Cardiac septum (tissue), 1 donor: ENCODE measurements at places on chromosomes 1 and 21. TPM values are rescaled to one million over a fixed set of nuclear protein-coding genes. Genes with fewer than 3 reads are reported as not detected.

GRCh38 chr1:162674034-162674608 is 41.9 kb downstream of the DDR2 start:
- no peak for DNase-seq

- no peak for DNase-seq
These were observed 32.7 kb upstream of the GRHL3 start for GRCh38 chr1:24286246-24287010.

GRCh38 chr1:112496290-112496689 is 12.5 kb upstream of the WNT2B start:
- no peak for DNase-seq

SNRPE gene
- 47.8 TPM for total RNA-seq

- no peak for DNase-seq
These were observed 51.3 kb upstream of the CXADR start for GRCh38 chr21:17461582-17461981.

RUNX3 gene
- total RNA-seq = 0.51 TPM

DNA sequence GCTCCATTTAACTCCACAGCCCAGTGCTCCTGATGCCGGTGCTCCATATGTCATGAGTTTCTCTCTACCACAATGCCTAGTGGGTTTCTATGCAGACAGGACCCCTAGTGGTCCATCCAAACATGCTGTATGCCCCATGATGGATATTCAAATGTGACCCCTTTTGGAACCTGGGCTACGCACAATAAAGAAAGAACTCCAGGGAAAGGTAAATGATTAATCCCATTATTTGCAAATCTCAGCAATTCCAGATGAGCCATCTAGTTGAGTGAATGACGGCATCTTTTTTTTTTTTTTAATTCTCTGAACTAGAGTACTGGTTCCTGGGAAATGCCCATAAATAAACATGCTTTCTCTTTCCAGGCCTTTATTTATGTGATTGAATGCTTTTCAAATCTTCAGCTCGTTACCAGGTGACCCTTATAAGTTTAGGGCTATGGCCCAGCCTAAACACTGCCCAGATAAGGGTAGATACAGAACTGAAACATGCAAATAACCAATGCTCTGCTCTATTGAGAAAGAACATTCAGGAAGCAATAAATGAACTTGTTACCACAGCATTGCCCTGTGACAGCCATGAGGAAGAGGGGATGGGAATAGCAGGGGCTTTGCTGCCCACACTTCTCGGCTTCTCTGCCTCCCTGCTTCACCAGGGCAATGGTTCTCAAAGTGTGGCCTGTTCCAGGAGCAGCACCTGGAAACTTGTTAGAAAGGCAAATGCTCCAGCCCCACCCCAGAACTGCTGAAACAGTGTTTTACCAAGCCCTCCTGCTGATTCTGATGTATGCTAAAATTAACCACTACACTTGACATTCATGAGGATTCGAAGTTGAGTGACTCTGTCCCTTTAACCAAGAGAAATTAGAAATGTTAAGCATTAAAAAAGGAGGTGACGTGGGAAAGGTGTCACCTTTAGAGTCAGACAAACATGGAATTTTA is 151.7 kb downstream of the SEC16B start:
- no peak for DNase-seq

HSPG2 gene
- 506 TPM for total RNA-seq

- DNase-seq = no peak
These were observed 1.2 kb downstream of the TMEM234 start for GRCh38 chr1:32220746-32221580.
